ENCODE measurements at places on chromosomes 11 and 22.

GRCh38 chr11:8099291-8099899, 18.4 kb downstream of the TUB start:
- no peaks in the 10 kb centered on the region for H3K27me3 ChIP-seq
- no peak overlapping the region for H3K4me3 ChIP-seq
- no peaks in the 10 kb centered on the region for H3K36me3 ChIP-seq
- peak; percentile 60 for DNase-seq
- no peak overlapping the region for H3K27ac ChIP-seq
- no peaks in the 10 kb centered on the region for H3K4me1 ChIP-seq

DNA sequence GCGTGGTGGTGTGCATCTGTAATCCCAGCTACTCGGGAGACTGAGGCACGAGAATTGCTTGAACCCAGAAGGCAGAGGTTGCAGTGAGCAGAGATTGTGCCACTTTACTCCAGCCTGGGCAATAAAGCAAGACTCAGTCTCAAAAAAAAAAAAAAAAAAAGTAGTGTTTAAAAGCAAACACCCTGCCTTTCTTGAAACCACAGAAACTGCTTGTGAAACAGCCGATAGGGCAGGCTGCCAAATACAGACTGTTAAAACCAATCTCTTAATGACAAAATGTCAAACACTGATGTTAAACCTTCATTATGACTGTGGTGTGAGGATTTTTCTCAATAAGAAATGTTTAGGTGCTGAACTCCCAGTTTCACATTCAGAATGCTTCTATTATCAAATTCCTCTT, 27.3 kb downstream of the MARK2 start:
- H3K27me3 ChIP-seq: no peaks in the 10 kb centered on the region
- no peak overlapping the region for H3K4me3 ChIP-seq
- peak; percentile 50 for DNase-seq
- H3K36me3 ChIP-seq: no peaks in the 10 kb centered on the region
- H3K27ac ChIP-seq: peak overlapping the region; percentile 10

GRCh38 chr11:10294290-10294953, 403 bp upstream of the SBF2 start:
- H3K36me3 ChIP-seq: no peaks in the 10 kb centered on the region
- H3K4me1 ChIP-seq: peaks cover 12% of the 10 kb centered on the region

GRCh38 chr11:106086850-106087249, 9.4 kb downstream of the AASDHPPT start:
- no peaks in the 10 kb centered on the region for H3K27me3 ChIP-seq
- no peak for DNase-seq
- no peak overlapping the region for H3K4me3 ChIP-seq
- no peak overlapping the region for H3K27ac ChIP-seq
- peaks cover 18% of the 10 kb centered on the region for H3K36me3 ChIP-seq
- H3K4me1 ChIP-seq: no peaks in the 10 kb centered on the region

DNA sequence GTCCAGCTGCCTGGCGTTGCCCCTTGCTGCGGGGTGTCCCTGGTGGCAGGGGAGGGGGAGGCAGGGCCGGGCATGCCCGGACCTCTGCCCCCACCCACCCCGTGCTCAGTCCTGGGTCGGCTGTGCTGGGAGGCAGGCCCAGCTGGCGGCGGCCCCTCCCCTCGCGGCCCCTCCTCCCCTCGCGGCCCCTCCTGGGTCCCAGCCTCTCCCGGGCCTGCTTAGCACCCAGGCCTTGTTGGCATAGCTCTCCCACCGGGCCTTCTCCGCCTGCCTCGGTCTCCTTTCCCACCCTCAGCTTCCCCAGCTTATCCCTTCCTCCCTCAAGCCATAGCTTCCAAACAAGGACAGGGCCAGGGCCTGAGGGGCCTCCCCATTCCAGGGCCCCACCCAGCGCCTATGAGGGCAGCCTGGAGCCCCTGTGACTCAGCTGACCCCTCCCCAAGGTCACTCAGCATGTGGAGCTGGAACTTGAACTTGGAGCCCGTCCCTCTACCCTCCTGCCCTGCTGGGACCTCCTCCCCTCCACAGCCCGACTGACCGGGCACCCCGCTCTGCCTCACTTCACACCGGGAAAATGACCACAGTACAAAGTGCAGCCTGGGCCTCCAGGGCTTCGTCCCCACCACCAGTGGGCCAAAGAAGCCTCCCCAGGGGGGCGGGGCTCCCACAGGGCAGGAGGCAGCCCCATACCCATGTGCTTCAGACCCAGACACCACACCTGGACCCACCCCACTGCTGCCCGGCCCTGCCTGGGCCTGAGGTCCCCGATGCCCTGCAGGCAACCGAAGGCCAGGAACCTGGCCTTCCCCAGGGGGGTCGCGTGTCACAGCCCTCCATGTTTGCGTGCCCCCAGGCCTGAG, 1.2 kb downstream of the EPS8L2 start:
- peaks cover 15% of the 10 kb centered on the region for H3K4me1 ChIP-seq
- DNase-seq: no peak
- peaks cover 16% of the 10 kb centered on the region for H3K27me3 ChIP-seq
- no peaks in the 10 kb centered on the region for H3K36me3 ChIP-seq
- no peak overlapping the region for H3K27ac ChIP-seq
- H3K4me3 ChIP-seq: no peak overlapping the region

GRCh38 chr22:41280065-41280464, 5.9 kb downstream of the RANGAP1 start:
- H3K4me3 ChIP-seq: no peak overlapping the region
- H3K27ac ChIP-seq: no peak overlapping the region
- DNase-seq: no peak
- H3K36me3 ChIP-seq: peaks cover 41% of the 10 kb centered on the region
- H3K4me1 ChIP-seq: peaks cover 8% of the 10 kb centered on the region

- no peak for DNase-seq
- no peaks in the 10 kb centered on the region for H3K4me1 ChIP-seq
- no peaks in the 10 kb centered on the region for H3K27me3 ChIP-seq
- no peak overlapping the region for H3K27ac ChIP-seq
These were observed 28.6 kb downstream of the ATG16L2 start for GRCh38 chr11:72842653-72843330.

- H3K36me3 ChIP-seq: no peaks in the 10 kb centered on the region
- no peaks in the 10 kb centered on the region for H3K27me3 ChIP-seq
- no peak for DNase-seq
- no peaks in the 10 kb centered on the region for H3K4me1 ChIP-seq
- H3K4me3 ChIP-seq: no peak overlapping the region
- no peak overlapping the region for H3K27ac ChIP-seq
These were observed 313.0 kb downstream of the BRD1 start for GRCh38 chr22:49514641-49515040.

DNA sequence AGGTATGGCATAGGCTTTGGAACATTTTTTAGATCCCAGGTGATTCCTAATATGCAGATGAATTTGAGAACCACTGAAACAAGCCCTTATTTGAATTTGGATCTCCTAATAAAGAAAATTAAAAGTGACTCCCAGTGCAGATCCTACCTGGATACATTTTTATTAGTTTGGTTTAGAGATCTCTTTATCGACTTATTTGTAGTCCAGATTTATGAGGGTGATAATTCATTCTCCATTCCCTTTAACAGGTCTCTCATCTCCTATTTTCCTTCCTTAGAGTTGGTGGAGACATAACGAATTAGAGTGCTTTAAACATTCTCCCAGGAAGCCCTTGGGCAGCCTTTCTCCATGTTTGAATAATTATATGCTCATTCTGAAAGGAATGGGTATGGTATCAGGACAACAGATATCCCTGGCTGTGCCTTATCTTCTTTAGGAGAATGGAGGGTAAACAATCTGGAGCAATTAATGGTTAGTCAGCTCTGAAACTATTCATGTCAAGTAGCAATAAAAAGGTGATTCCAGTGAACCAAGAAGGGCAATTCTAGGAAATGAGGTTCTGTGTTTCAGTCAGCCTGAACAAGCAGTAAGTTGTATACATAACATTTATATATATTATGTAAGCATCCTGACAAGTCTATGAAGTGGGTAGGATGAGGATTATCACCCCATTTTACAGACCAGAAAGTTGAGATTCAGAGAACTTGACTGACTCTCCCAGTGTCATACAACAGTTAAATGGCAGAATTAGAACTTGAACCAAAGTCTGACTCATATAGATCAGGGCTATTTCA, 53.9 kb upstream of the RCE1 start:
- no peak for DNase-seq
- peaks cover 3% of the 10 kb centered on the region for H3K36me3 ChIP-seq
- H3K4me3 ChIP-seq: no peak overlapping the region
- no peaks in the 10 kb centered on the region for H3K4me1 ChIP-seq
- H3K27me3 ChIP-seq: no peaks in the 10 kb centered on the region

GRCh38 chr11:118435290-118435892, 901 bp upstream of the KMT2A start:
- peak; percentile 58 for DNase-seq
- H3K4me3 ChIP-seq: peak overlapping the region; percentile 95
- peaks cover 17% of the 10 kb centered on the region for H3K4me1 ChIP-seq

DNA sequence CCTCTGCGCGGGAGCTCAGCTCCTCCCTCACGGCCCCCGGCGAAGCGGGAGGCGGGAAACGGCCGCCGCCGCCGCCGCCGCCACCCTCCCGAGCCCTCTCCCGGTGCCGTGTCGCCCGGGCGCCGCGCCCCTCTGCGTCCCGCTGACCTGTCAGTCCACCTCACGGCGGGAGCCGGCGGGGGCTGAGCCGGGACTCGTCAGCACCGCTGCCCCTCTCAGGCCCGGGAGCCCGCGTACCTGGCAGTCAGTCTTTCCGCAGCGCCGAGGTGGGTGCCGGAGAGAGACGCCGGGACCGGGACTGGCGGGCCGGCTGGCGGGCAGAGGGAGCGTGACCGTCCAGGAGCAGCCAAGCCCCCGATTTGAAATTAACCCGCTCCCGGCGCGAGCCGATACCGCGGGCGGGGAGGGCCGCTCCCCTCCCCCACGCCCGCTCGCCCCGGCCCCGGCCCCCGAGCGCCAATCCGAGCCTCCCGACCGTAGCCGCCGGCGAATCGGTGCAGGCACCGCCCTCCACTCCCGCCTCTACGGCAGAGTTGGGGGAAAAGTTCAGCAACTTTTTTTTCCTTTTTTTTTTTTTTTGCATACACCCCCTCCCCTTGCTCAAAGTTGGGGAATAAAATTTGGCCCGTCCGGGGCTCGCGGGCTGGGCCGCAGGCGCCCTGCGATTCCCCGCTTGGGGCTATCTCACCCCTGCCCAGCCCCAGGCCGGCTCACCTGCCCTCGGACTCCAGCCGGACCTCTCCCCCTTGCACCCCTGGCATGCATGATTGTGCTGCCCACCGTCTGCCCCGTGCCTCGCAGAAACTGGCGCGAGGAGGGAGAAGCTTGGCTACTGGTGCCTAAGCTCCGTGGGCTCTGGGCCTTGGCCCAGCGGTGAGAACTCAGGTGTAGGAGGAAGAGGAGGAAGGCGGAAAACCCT, 774 bp upstream of the E2F8 start:
- H3K27me3 ChIP-seq: peaks cover 16% of the 10 kb centered on the region
- peaks cover 18% of the 10 kb centered on the region for H3K4me1 ChIP-seq

DNA sequence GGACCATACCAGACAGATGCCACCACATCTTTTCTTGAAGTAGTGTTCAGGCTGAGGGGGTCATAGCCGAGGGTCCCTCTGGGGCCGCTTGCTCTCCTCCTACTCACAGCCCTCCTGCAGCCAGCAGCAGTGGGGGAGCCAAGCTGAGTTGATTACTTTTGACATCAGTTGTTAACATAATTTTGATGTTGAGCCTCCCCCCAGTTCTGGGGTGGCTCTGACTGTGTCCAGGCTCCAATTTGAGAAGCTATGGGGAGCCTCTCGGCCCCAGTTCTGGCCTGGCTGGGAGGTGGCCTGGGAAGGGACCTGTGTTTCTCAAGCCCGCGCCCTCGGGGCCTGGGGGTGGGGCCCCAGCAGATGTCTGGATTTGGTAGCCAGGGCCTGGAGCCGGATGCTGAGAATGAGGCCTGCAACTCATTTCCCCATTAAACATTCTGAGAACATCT, 47.9 kb downstream of the KCNQ1OT1 start:
- no peak overlapping the region for H3K27ac ChIP-seq
- no peaks in the 10 kb centered on the region for H3K27me3 ChIP-seq
- H3K36me3 ChIP-seq: no peaks in the 10 kb centered on the region
- no peak for DNase-seq
- H3K4me3 ChIP-seq: no peak overlapping the region

GRCh38 chr11:74142624-74143023, 28.2 kb downstream of the C2CD3 start:
- no peaks in the 10 kb centered on the region for H3K4me1 ChIP-seq
- H3K27me3 ChIP-seq: no peaks in the 10 kb centered on the region
- H3K4me3 ChIP-seq: no peak overlapping the region
- no peak for DNase-seq

- DNase-seq: peak; percentile 76
- H3K27ac ChIP-seq: peak overlapping the region; percentile 91
- peak overlapping the region; percentile 59 for H3K4me3 ChIP-seq
- no peaks in the 10 kb centered on the region for H3K27me3 ChIP-seq
- peaks cover 22% of the 10 kb centered on the region for H3K4me1 ChIP-seq
These were observed 10.4 kb upstream of the C1QTNF6 start for GRCh38 chr22:37198258-37199102.

GRCh38 chr11:34643846-34644245, 23.0 kb downstream of the EHF start:
- H3K27ac ChIP-seq: no peak overlapping the region
- no peak overlapping the region for H3K4me3 ChIP-seq
- H3K27me3 ChIP-seq: no peaks in the 10 kb centered on the region
- no peaks in the 10 kb centered on the region for H3K36me3 ChIP-seq
- no peak for DNase-seq

- H3K4me3 ChIP-seq: peak overlapping the region; percentile 53
- DNase-seq: peak; percentile 32
- no peaks in the 10 kb centered on the region for H3K36me3 ChIP-seq
- no peaks in the 10 kb centered on the region for H3K27me3 ChIP-seq
- peak overlapping the region; percentile 64 for H3K27ac ChIP-seq
- H3K4me1 ChIP-seq: peaks cover 21% of the 10 kb centered on the region
These were observed 102.7 kb downstream of the MRTFA start for GRCh38 chr22:40533712-40534378.

- H3K4me3 ChIP-seq: no peak overlapping the region
- H3K27me3 ChIP-seq: no peaks in the 10 kb centered on the region
- DNase-seq: no peak
- no peak overlapping the region for H3K27ac ChIP-seq
These were observed 23.6 kb upstream of the OR6M1 start for GRCh38 chr11:123829745-123830144.

- no peaks in the 10 kb centered on the region for H3K4me1 ChIP-seq
- no peaks in the 10 kb centered on the region for H3K36me3 ChIP-seq
- H3K27me3 ChIP-seq: no peaks in the 10 kb centered on the region
These were observed 35.8 kb upstream of the FIBIN start for GRCh38 chr11:26958005-26958701.

GRCh38 chr11:128924104-128924503, 18.6 kb downstream of the TP53AIP1 start:
- no peaks in the 10 kb centered on the region for H3K27me3 ChIP-seq
- no peak overlapping the region for H3K27ac ChIP-seq
- no peak overlapping the region for H3K4me3 ChIP-seq
- no peaks in the 10 kb centered on the region for H3K4me1 ChIP-seq

DNA sequence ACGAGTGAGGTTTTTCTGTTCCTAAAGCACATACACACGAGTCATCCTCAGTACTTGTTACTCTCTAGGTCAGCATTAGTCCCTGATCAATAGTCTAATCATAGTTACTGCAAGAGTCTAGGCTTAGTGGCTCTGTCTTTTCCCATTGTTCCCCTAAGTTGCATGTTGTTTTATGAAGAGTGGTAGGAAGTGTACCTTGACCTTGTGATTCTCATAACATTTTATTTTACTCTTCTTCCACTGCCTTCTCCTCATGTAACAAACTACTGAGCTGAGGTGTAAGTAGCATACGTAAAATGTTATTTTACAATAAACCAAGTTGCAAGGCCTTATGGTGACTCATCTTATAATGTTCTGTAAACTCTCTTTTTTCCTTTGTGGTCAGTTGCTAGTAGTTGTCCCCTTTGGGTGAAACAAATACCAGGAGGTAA, 15.0 kb downstream of the METTL15 start:
- H3K27me3 ChIP-seq: no peaks in the 10 kb centered on the region
- H3K4me3 ChIP-seq: no peak overlapping the region
- H3K4me1 ChIP-seq: no peaks in the 10 kb centered on the region
- DNase-seq: no peak
- H3K36me3 ChIP-seq: peaks cover 4% of the 10 kb centered on the region
